Panc1 (cell line): ENCODE measurements at places on chromosomes 1 and 21.

DNA sequence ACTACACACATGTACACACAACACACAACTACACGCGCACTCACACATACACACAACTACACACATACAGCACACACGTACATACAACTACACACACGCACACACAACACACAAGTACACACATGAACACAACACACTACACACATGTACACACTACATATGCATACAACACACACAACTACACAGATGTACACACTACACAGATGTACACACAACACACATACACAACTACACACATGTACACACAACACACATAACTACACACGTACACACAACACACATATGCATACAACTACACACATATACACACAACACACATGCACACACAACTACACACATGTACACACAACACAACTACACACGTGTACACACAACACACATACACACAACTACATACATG, 318.6 kb downstream of the CAMTA1 start:
- DNase-seq = no peak

- DNase-seq = no peak
Observed at GRCh38 chr1:93681101-93681988, at the start of gene BCAR3. Gene BCAR3, minus strand, starts transcription at chr1:93681837. Its CDS starts 6,907 bp downstream, at chr1:93674930.

DNA sequence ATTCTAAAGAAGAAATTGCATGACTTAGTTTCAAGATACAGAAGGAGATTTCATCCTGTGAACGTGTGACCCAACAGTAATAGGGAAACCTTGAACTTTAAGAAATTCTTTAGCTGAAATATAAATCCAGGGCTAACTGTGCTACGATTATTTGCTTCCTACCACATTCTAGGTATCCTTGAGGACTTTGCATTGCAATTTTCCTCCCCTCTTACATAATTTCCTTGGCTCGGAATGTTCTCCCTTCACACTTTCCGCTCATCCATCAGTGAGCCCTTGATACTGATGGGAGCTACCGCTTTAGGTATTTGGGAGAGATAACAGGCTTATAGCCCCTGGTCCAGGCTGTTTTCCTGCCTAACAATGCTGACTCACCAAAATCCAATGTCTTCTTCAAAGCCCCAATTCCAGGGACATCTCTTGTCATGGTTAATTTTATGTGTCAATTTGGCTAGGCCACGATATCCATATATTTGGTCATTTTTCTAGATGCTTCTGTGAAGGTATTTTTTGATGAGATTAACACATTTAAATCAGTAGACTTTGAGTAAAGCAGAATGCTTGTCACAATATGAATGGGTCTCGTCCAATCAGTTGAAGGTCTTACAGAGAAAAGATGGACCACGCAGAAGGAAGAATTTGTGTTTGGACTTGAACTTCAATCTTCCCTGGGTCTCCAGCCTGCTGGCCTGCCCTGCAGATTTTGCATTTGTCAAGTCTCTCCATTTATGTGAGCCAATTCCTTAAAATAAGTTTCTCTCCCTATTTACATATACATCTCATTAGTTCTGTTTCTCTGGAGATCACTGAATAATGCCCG, 121.2 kb downstream of the PTPN14 start:
- DNase-seq = no peak

DNA sequence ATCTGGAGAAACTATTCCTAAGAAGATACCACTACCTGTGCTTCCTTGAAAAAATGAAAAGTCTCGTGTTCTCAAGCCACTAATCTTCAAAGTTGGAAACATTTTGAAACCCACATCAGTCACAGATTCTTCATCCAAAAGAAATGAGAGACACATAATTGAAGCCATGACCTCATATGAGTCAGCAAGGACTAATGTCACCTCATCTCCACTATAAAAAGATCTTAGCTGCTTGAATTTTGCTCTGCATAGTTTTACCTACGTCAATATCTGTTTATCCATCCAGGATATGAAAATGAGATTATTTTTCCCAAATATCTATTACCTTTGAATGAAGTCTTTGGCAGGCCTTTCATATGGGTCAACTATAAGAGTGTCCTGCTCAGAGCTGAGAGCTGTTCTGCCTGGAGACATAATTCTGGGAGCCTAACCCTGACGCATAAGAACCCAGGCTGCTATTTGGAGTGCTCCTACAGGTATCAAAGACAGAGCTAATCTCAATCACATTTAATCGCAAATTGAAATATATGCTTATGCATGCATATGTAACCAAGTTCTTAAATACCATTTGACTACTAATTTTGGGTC, 312.5 kb upstream of the PKN2 start:
- DNase-seq = no peak

- no peak for DNase-seq
Observed at GRCh38 chr1:202282025-202282371, 59.7 kb downstream of the UBE2T start.

- no peak for DNase-seq
Observed at GRCh38 chr1:24932284-24932683, 2.2 kb upstream of the RUNX3 start.

GRCh38 chr1:34988581-34988980, 3.4 kb upstream of the TMEM35B start:
- no peak for DNase-seq

GRCh38 chr1:217091561-217091960, 368.3 kb upstream of the ESRRG start:
- no peak for DNase-seq

DNA sequence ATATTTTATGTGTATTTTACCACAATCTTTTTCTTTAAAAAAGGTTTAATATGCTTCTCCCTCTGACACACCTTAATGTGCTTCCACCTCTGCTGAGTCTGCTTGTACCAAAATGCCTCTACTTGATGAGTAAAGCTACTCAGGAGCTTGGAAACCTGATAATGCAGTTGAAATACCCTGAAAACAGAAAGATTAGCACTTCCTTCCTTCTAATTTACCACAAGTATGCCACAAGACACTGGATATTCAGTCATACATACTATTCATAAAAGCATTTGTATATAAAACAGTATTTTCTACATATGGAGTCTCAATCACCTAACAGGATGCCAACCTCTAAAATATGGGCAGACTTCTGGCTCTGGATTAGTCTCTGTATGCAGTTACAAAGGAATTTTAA, 55.0 kb downstream of the SLC35D1 start:
- no peak for DNase-seq

- DNase-seq = no peak
Observed at GRCh38 chr1:76581712-76582111, 285.6 kb upstream of the ST6GALNAC5 start.

DNA sequence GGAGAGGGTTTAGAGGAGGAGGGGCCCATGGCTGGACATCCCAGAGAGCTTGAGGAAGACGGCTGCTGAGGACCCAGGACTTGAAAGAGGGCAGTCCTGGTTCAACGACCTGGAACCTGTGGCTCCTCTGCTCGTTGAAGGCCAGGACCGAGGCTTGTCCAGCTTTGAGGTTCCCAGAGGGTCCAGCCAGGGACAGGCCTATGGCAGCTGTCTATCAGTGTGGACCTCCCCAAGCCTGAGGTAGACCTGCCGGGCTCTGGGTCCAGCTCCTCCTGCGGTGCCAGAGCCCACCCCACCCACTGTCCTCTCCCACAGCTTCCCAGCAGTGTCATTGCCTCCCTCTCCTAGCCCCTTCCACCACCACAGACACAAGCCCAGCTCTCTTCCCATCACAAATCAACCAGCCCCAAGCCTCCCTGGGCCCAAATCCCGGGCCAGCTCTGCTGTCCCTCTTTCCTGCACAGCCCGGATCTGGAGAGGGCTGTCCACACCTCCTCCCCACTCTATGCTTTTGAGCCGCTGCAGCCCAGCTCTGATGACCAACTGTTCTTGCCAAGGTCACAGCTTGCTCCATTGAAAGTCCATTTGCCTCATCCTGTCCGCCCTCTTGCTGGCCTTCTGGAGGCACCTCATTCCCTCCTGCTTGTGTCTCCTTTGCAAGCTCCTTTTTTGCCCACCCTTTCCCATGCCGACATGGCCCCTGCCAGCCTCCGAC, 48.7 kb upstream of the EDN2 start:
- no peak for DNase-seq

DNA sequence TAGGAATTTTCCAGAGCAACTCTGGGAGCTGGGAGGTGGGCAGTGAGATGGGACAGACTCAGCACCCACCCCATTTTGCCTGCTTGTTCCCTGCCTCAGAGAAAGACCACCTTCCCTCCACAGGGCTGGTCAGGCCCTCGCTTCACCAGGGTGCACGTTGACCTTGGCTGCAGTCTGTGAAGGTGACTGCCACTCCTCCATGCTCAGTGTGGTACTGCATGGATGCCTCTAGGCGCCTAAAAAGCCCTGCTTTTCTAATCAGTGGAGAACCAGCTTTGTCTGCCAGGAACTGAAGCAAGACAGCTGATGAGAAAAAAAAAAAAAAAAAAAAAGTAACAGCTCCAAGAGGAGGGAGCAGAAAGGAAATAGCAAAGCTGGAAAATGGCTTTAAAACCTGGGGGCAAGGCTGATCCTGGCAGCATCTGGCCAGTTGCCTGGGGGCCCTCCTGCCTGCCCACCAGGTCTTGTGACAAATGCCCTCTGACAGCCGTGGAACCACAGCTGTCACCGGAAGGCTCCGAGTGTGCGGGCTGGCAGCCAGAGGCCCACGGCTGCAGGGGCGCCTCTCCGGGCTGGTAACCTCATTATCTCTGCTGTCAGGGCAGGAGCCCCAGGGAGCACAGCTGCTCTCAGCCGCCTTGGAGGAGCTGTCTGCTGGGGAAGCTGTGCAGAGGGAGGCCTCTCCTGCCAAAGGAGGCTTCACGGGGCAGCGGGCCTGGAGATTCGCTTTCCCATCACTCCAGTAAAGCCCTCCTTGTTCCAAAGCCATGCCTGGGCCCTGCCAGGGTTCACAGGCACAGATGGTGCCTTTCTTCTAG, 13.7 kb downstream of the KIAA1614 start:
- no peak for DNase-seq

- no peak for DNase-seq
Observed at GRCh38 chr1:198253668-198254067, 96.9 kb downstream of the NEK7 start.

- DNase-seq = no peak
Observed at GRCh38 chr21:43772425-43772821, 3.7 kb downstream of the CSTB start.

- DNase-seq = no peak
Observed at GRCh38 chr1:220013497-220013896, 32.8 kb downstream of the EPRS1 start.

DNA sequence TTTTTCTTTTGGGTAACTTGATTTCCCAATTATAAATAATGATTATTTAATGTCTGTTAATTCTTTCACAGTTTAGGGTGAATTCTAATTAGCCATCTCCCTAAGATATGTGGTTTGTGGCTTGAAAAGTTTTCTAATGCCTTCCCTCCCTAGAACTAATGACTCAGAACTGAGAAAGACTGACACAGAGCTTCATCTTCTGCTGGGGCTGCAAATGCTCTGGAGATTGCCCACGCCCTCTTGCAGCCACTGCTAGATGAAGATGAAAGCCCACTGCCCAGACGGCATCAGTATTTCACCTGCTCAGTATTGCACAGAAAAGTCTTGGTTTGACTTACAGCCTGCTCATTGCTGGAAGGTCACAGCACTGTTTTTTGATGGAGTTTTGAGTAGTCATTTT, 101.5 kb downstream of the ST6GALNAC3 start:
- no peak for DNase-seq

DNA sequence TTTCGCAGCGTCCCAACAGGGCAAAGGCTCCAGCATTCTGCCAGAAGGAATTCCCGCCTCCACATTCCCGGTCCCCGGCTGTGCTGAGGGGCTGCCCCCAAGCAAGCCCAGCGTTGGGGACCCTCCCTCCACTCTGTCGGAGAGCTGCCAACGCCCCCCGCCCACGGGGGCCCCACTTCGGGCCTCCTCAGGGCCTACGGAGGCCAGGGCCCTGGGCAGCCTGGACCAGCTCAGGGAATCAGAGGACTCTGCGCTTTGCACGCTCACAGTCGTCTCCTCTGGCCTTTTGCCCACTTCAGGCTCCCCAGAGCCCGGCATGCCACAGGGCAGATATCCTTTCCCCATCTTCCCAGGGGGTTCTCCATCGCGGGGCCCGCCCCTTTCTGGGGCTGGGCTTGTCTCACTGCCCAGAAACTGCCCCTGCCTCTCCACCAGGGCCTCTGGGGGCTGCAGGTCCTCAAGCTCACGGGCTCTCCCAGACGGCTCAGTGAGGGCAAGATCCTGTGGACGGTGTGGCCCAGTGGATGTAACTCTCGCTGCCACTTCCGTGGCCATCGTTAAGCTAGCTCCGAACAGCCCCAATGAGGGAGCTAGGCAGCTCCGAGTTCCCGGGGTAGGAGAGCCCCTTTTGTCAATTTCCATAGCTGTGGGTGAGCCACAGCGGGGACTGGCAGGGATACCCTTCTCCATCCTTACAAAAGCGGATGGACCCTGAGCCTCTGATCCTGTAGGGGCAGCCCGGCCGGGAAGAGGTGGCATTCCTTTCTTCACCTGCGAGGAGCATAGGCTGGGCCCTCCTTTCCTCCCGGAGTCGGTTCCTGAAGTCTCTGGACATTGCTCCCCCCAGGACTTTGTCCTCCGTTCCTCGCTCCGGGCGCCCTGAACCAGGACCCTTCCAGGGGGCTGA, 2.8 kb downstream of the ITPKB start:
- no peak for DNase-seq

- DNase-seq = no peak
Observed at GRCh38 chr1:15707239-15707925, 23.3 kb downstream of the PLEKHM2 start.

DNA sequence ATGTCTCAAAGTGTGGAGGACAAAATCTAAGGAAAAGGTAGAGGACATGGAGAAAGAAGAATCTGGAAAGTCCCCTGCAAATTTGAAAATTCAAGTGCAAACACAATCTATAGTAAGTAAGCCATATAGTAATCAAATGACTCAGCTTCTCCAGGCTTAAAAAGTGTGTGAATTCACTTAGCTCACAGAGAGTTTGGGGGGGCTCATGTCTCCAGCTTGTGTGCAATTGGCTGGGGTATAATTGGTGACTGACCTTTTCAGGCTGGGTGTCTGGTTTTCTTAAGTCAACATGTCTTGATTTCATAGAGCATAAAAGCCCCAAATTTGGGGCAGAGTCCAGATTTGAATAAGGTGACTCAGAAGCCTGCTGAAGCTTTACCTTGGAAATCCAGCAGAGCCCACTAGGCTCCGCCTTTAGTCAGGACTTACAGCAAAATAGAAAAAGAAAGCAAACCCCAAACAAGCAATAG, 8.6 kb downstream of the CLDN14 start:
- no peak for DNase-seq

DNA sequence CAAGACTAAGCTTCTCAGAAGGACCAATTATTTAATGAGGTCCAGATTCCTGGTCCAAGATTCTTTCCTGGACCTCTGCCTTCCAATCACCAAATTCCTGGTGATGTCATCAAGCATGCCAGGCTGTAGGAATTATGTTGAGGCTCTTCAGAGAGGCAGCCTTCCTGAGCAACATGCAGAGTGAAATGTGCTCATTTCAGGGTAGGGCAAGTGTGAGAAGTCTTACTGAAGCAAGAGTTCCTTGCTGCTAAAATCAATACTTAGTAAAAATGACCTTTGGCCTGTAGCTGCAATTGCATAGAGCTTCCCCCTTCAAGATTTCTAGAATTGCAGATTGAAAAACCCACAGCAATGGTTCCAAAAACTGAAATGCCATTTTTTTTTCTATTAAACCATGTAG, 31.7 kb upstream of the BCAR3 start:
- DNase-seq = no peak
